ENCODE measurements at places on chromosomes 3 and 15. TPM values are rescaled to one million over a fixed set of nuclear protein-coding genes. Genes with fewer than 3 reads are reported as not detected.

GRCh38 chr3:57910990-57911389 lies 97.2 kb upstream of the FLNB start:
- no peaks in the 10 kb centered on the region for H3K4me1 ChIP-seq
- no peak for DNase-seq
- no peaks in the 10 kb centered on the region for H3K27me3 ChIP-seq
- H3K27ac ChIP-seq, result no peak overlapping the region
- H3K4me3 ChIP-seq, result no peak overlapping the region
- no peaks in the 10 kb centered on the region for H3K36me3 ChIP-seq

GRCh38 chr3:146883288-146883687 lies 278.1 kb upstream of the PLSCR5 start:
- H3K4me1 ChIP-seq, result no peaks in the 10 kb centered on the region
- DNase-seq, result no peak
- no peak overlapping the region for H3K4me3 ChIP-seq
- no peak overlapping the region for H3K27ac ChIP-seq
- H3K36me3 ChIP-seq, result no peaks in the 10 kb centered on the region
- no peaks in the 10 kb centered on the region for H3K27me3 ChIP-seq

DNA sequence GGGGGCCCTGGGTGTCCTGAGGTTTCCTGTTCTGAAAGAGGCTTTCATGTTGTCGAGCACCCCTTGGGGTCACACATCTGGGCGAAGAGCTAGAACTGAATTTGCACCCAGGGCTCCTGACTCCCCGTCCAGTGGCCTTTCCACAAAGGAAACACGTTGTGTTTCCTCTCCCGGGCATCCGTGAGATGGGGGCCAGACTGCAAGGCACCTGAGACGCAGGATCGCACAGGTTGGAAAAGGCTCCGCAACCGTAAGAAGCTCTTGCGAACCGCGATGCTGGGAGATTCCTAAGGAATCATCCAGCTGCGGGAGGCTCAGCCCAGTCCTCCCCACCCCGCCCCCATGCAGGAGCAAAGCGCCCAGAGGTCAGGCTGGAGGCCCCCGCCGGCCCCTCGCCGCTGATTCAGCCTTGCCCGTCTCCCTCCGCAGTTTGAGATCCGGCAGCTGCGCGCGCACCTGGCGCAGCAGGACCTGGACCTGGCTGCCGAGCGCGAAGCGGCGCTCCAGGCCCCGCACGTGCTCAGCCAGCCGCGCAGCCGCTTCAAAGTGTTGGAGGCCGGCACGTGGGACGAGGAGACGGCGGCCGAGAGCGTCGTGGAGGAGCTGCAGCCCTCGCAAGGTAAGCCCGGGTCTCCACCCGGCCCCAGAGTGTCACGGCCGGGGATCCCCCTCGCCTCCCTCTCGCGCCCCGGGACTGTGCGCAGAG lies 119.6 kb downstream of the ETFA start:
- H3K27me3 ChIP-seq, result peaks cover 15% of the 10 kb centered on the region
- no peak for DNase-seq
- no peak overlapping the region for H3K4me3 ChIP-seq
- no peak overlapping the region for H3K27ac ChIP-seq

- H3K4me3 ChIP-seq, result no peak overlapping the region
- H3K4me1 ChIP-seq, result peaks cover 20% of the 10 kb centered on the region
These were observed 194.6 kb downstream of the FAM43A start for GRCh38 chr3:194879991-194880939.

GRCh38 chr3:42438193-42438592 lies 27.8 kb upstream of the LYZL4 start:
- peaks cover 35% of the 10 kb centered on the region for H3K27me3 ChIP-seq
- H3K36me3 ChIP-seq, result no peaks in the 10 kb centered on the region

- H3K27me3 ChIP-seq, result no peaks in the 10 kb centered on the region
- no peaks in the 10 kb centered on the region for H3K4me1 ChIP-seq
- H3K4me3 ChIP-seq, result no peak overlapping the region
- no peak overlapping the region for H3K27ac ChIP-seq
- H3K36me3 ChIP-seq, result no peaks in the 10 kb centered on the region
- DNase-seq, result no peak
These were observed 7.1 kb upstream of the CPOX start for GRCh38 chr3:98600412-98601095.

- no peaks in the 10 kb centered on the region for H3K36me3 ChIP-seq
- H3K4me3 ChIP-seq, result no peak overlapping the region
- no peak overlapping the region for H3K27ac ChIP-seq
These were observed 49.0 kb downstream of the KBTBD12 start for GRCh38 chr3:127964053-127964452.

DNA sequence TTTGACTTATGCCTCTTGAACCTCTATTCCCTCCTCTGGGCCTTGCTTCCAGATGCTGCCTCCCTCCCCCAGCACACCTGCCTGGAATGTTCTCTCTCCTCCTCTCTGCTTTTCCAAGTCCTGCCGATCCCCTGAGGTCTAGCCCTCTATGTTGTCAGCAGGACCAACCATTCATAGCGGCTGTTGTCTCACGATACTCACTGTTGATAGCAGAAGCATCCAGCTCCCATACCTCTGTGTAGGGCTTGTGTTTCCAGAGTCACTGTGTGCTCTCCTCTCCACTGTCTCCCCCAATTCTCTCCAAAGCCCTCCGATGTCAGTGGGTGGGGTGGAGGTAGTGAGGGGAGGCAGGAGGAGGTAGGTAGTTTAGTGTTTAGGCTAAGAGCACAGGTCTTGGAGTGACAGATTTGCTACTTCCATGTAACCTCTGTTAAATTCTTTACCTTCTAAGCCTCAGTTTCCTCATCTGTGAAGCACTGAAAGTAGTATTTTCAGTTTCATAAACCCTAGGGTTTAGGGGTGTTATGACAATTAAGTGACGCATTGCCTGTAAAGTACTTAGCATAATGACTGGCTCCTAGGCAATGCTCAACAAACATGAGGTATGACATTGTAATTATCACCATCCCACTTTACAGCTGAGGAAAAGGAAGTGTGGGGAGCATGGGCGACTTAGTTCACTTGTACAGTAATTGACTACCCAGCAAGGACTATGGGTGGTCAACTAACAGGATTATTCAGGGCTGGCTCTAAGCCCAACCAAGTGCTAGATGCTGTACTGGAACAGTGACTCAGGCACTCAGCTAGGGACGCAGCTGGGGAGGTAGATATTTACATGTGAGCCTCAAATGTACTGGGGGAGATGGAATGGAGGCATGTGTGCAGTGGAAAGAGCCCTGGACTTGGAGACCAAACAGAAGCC lies 122.8 kb downstream of the CACNA1D start:
- no peak for DNase-seq
- H3K27me3 ChIP-seq, result no peaks in the 10 kb centered on the region
- H3K36me3 ChIP-seq, result no peaks in the 10 kb centered on the region
- no peak overlapping the region for H3K4me3 ChIP-seq
- H3K4me1 ChIP-seq, result peaks cover 5% of the 10 kb centered on the region

GRCh38 chr3:172270557-172271166 lies 177.6 kb downstream of the GHSR start:
- no peaks in the 10 kb centered on the region for H3K36me3 ChIP-seq
- DNase-seq, result no peak
- H3K4me1 ChIP-seq, result peaks cover 4% of the 10 kb centered on the region

DNA sequence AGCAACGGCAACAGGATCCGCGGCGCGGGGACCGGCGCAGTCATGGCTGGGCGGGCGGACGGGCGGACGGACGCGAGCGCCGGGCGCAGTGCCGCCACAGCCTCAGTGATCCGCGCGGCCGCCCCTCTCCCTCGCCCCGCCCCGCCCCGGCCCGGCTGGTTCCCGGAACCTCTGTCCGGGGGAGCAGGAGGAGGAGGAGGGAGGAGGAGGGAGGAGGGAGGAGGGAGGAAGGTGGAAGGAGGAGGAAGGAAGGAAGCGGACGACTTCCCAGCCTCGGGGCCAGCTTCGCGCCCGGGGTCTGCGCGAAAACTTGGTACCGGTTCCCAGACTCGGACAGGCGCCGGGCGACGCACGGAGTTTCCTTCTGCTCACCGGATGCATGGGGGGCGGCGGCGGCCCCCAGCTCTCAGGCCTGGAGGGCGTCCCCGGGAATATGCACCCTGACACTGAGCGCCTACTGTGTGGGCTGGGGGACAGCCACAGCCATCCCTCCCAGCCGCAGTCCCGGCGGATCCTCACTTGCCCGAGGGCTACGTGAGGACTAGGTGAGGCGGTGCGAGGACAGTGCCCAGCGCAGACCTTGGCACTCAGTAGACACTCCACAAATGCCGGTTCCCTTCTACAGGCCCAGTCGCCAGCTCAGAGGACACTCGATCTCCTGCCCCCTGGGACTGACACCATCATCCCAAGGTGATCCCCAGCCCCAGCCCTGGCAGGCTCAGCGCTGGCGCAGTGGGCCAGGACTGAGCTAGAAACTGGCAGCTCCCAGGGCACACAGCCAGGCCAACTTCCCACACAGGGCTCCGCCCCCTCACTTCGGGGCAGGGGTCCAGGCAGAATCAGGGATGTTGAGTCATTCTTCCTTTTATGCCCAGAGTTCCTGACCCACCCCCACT lies at the start of gene SHISA5:
TSS of gene SHISA5 (minus strand) at position 124 of the 896 bp plus-strand sequence. CDS start at position 44, 80 bp downstream.
- peak within 1 kb of the TSS; percentile 86 for H3K27ac ChIP-seq
- peak; percentile 78 for DNase-seq
- H3K4me3 ChIP-seq, result peak within 1 kb of the TSS; percentile 51
- H3K4me1 ChIP-seq, result peaks cover 13% of the 10 kb centered on the region
- no peaks in the 10 kb centered on the region for H3K27me3 ChIP-seq

- H3K27ac ChIP-seq, result no peak overlapping the region
- no peak overlapping the region for H3K4me3 ChIP-seq
- H3K36me3 ChIP-seq, result no peaks in the 10 kb centered on the region
- H3K27me3 ChIP-seq, result no peaks in the 10 kb centered on the region
- no peaks in the 10 kb centered on the region for H3K4me1 ChIP-seq
- no peak for DNase-seq
These were observed 887.3 kb downstream of the NTRK3 start for GRCh38 chr15:87369269-87369668.

DNA sequence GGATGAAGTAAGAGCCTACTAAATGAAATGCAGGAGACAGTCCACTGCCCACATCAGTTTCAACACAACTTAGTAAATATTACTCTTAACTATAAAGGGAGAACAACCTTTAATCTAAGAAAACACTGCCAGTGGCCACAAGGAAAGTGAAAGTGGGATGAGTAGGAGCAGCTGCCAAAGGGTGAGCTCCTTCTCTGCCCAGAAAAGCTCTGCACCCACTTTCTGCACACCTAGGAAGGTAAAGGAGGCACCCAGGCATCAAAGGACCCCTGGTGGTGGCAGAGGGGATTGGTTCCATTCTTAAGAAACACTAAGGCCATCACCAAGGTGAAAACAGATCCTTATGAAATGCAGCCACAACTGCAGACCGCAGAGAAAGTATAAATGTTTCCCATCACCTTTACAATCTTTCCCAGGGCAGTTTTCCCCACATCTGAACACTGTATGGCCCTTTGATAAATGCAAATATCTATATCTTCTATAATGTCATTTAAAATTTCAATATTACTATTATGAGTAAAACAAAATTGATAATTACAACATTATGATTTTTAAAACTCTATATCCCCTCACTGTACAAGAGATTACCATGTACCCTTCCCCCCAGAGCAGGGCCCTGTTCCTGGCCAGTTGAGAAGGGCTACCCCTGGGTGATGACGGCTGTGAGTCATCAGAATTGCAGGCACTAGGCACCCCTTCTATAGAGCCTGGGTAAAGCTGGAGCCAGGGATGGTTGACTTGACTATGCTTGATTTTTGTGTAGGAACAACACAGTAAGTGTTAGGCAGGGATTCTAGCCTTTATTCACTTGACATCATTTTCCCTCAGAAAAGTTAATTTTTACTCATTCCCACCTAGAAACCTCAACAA lies 92.0 kb downstream of the SNRK start:
- no peaks in the 10 kb centered on the region for H3K4me1 ChIP-seq
- DNase-seq, result peak; percentile 62
- H3K27me3 ChIP-seq, result no peaks in the 10 kb centered on the region
- H3K27ac ChIP-seq, result no peak overlapping the region
- no peaks in the 10 kb centered on the region for H3K36me3 ChIP-seq
- no peak overlapping the region for H3K4me3 ChIP-seq

DNA sequence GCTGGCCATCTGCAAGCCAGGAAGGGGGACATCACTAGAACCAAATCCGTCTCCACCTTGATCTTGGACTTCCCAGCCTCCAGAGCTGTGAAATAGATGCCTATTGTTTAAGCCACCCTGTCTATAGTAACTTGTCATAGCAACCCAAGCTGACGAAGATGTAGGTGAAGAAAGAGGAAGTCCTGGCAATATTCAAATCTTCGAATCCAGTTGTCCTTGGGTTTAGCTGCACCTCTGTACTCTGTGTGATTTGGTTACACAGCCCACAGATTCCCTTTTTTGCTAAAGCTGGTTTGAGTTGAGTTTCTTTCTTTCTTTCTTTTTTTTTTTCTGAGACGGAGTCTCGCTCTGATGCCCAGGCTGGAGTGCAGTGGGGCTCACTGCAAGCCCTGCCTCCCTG lies 68.0 kb upstream of the XCR1 start:
- no peak overlapping the region for H3K4me3 ChIP-seq
- no peaks in the 10 kb centered on the region for H3K4me1 ChIP-seq
- no peaks in the 10 kb centered on the region for H3K36me3 ChIP-seq

GRCh38 chr15:58340176-58340575 lies 91.6 kb upstream of the LIPC start:
- H3K4me3 ChIP-seq, result no peak overlapping the region
- H3K27me3 ChIP-seq, result no peaks in the 10 kb centered on the region
- no peaks in the 10 kb centered on the region for H3K36me3 ChIP-seq
- no peak for DNase-seq
- no peak overlapping the region for H3K27ac ChIP-seq
- H3K4me1 ChIP-seq, result no peaks in the 10 kb centered on the region

DNA sequence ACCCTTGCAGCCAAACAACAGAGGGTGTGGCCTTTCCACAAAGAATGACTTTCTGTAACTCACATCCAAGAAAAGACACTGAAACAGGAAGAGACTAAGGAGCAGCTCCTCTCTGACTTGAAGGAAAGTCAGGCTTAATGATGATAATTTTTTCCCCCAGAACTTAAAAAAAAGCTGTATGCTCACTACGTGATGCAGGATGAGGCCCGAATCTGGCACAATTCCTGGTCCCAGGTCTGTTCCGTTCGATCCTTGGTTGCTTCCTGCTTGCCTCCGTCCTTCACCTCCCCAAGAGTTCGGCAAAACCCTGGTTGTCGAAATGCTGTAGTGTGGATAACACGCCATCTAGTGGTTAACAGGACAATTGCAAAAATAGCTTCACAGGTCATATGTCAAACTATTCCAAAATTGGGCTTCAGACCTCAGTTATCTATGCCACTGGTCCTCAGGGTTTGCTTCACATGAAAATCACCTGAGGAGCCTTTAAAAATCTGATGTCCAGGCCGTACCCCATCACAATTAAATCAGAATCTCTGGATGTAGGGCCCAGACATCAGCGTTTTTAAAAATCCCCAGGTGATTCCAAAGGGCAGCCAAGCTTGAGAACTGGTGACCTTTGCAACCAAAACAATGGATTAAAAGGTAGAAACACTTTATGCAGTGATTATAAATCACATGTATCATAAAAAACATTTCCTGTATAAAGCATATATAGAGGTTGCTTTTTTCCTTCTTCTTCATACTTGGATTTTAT lies 28.1 kb upstream of the SYNM start:
- no peaks in the 10 kb centered on the region for H3K36me3 ChIP-seq
- peak overlapping the region; percentile 13 for H3K27ac ChIP-seq
- H3K4me1 ChIP-seq, result no peaks in the 10 kb centered on the region
- H3K4me3 ChIP-seq, result peak overlapping the region; percentile 25

GRCh38 chr3:152957491-152957890 lies 122.6 kb downstream of the P2RY1 start:
- no peak overlapping the region for H3K27ac ChIP-seq
- no peak for DNase-seq
- H3K4me3 ChIP-seq, result no peak overlapping the region

- DNase-seq, result no peak
- no peaks in the 10 kb centered on the region for H3K27me3 ChIP-seq
These were observed 477.8 kb downstream of the FGF12 start for GRCh38 chr3:192249516-192249915.

FOXL2 gene
- total RNA-seq, result not detected

FILIP1L gene
- 48.2 TPM for total RNA-seq

APBA2 gene
- 10.1 TPM for total RNA-seq

GOLGA6L7 gene
- total RNA-seq, result not detected

MUC20 gene
- 3.5 TPM for total RNA-seq

UBAP1L gene
- 1.8 TPM for total RNA-seq

EPHA3 gene
- total RNA-seq, result 15.3 TPM
